Caco-2 (cell line): ENCODE measurements at places on chromosomes 3 and 15.

- DNase-seq = no peak
Measured at GRCh38 chr3:51680663-51681230, 9.7 kb downstream of the TEX264 start.

DNA sequence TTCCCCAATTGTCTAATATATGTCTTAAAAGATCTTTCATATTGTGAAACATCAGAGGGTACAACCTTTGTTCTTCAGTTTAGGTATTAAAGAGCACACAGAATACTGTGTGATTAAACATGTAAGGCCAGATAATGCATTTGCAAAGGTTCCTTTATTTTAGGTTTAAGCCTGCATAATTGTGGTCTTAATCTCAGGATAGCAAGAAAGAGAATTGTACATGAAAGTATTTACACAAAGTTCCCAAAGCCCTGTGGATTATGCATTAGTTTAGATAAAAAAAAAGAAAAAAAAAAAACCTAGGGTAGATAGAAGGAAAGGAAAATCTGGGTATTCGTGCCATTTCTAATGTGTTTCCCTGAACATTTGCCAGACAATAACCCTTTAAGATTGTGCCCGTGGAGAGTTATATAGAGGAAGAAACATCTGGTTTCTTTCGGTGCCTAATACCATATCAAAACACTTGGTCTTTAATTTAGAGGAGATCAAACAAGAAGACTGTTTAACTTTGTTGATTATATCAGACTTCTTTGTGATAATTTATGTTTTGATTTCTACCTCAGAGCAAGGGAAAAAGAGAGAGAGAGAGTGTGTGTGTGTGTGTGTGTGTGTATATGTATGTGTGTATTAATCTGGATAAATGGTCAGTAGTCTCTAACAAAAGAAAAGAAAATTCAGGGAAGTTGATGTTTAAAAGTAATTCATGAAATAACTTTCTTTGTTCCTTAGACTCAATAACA is 139.6 kb upstream of the CGNL1 start:
- no peak for DNase-seq

DNA sequence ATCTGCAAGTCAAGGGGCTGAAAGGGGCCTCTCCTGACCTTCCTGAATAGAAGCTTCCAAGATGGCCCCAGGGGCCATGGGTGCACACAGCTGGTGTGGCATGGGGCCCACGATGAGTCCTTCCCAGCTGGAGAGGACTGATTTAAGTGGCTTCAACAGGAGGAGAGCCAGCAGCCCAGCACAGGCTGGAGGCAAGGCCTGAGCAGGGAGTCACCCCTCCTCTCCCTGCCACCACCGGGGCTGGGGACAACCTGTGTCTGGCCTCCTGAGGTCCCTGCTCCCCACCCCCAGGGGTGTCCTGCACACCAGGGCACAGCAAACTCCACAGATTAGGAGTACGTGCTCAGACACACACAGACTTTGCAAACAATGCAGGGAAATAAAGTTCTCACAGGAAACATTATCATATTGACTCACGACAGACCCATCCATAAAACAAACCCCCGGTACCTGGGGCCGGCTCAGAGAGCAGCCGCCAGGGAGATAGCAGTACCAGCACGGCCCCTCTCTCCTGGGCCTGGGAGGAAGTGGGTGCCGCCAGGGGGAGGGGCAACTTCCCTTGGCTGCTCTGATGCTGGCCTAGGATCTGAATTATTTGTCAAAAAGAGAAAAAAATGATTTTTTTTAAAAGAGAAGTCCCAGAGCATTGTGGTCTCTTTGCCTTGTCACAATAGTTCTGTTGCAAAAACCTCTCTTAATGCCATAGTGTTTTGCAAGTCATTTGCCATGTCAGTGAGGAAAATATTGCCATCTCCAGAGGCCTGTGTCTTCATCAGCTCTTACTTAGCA is 21.9 kb upstream of the TSEN2 start:
- peak; percentile 32 for DNase-seq

DNA sequence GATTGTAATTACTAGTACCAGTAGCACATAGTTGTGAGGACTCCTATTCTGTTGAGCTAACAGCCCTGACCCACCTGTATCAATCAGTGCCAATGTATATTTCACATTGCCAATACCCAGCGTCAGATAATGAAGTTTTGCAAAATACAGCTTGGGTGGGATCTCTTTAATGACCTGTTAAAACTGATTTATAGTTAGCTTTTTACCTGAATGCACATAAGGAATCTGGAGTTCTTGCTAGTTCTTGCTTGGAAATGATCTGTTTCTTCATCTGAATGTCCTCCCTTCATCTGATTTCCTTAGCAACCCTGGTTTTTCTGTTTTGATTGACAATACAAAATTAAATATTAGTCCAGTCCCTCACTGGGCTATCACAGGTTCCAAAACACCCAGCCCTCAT is 62.8 kb downstream of the LIPC start:
- no peak for DNase-seq

DNA sequence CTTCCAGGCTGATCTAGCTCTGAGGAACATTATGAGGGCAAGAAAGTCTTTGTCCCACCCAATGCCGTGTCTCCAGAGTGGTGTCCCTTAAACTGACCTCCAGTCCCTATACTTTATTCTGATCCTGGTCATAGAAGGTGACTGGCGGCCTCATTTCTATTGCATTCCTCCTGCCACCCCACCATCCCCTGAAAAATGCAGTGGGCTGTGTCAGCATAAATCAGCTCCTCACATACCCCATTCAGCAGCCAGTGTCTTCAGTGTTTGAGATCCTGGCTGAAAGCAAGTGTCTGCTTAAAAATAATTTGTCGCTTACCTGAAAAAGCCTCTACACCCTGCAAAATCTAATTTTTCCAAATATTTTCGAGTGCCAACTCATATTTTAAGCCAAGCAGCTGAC is 346.1 kb downstream of the FEZF2 start:
- no peak for DNase-seq
